HepG2 (cell line): ENCODE measurements at places on chromosomes 16 and 17.

- H3K27me3 ChIP-seq: no peaks in the 10 kb centered on the region
- H3K4me3 ChIP-seq: no peak overlapping the region
- H3K4me1 ChIP-seq: peaks cover 22% of the 10 kb centered on the region
Measured at GRCh38 chr17:40019140-40019991, 4.1 kb downstream of the CSF3 start.

DNA sequence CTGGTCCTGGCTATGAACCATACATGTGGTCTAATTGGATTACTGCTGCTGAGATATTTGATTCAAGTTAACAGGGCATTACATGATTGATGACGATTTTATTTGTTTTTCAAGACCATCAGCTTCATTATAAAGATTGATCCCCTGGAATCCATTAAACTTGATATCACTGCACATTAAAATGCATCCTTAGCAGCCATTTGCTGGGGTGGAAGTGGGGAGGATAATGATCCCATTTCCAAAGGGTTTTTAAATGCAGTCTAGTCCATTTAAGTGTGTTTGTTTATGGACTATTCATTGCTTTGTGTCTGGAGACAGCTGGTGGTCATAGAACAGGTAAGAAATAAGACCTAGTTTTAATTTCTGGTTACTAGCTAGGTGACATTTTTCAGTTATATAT lies 40.9 kb downstream of the ADAMTS18 start:
- H3K36me3 ChIP-seq: no peaks in the 10 kb centered on the region
- no peak overlapping the region for H3K4me3 ChIP-seq
- H3K27ac ChIP-seq: no peak overlapping the region
- H3K27me3 ChIP-seq: peaks cover under 1% of the 10 kb centered on the region; the same call in 1 of the 3 replicates
- no peaks in the 10 kb centered on the region for H3K4me1 ChIP-seq

GRCh38 chr17:38914741-38915638 lies 10.4 kb upstream of the LASP1NB start:
- peak; percentile 93 for DNase-seq
- peak overlapping the region; percentile 62 for H3K27ac ChIP-seq
- peaks cover 76% of the 10 kb centered on the region for H3K36me3 ChIP-seq
- peak overlapping the region; percentile 13; the same call in 1 of the 2 replicates for H3K4me3 ChIP-seq

- no peaks in the 10 kb centered on the region for H3K27me3 ChIP-seq
- no peaks in the 10 kb centered on the region for H3K36me3 ChIP-seq
- no peak overlapping the region for H3K27ac ChIP-seq
- DNase-seq: no peak
- peaks cover 75% of the 10 kb centered on the region for H3K4me1 ChIP-seq
Measured at GRCh38 chr16:57828272-57829161, 26.2 kb upstream of the KIFC3 start.

GRCh38 chr16:88896238-88897070 lies 30.0 kb upstream of the PABPN1L start:
- no peak for DNase-seq
- H3K4me1 ChIP-seq: peaks cover 5% of the 10 kb centered on the region
- peaks cover 62% of the 10 kb centered on the region for H3K27me3 ChIP-seq
- H3K36me3 ChIP-seq: no peaks in the 10 kb centered on the region
- no peak overlapping the region for H3K4me3 ChIP-seq

DNA sequence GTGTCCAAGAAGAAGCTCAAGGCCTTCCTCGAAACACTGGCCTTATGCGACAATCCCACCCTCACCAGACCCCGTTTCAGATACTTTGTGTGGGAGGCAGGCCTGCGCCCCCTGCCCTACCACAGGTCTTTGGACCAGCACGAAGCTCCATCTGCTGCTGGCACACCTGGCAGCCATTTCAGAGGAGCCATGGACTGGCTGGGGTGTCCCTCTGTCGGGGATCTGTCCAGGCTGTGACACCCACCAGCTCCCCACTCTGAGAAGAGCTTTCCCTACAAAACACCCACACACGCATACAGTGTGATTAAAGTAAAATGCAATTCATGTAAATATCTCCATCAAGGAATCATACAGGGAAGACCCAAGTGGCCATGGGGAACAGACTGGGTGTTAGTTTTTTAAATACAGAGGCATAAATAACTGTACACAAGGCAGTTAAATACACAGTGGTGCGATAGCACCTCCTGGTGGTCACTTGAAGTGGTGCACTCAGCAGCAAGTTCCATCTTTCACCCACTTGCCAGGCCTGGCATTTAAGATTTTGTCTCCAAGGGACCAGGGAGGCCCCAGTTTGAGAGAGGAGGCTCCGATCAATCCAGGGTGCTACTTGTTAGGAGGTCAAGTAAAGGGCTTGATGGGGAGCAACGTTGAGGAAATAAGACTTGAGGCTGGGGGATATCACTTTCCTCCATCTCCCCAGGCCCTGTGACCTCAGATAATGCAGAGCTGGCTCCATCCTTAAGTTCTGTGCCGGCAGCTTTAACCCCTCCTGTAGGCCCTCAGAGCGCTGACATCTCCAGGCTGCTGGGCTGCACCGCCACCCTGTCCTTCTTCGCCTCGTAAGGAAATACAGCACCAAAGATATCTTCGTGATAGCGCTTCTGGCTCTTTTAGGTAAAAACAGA lies 43.6 kb downstream of the NOS2 start:
- H3K27ac ChIP-seq: no peak overlapping the region
- no peaks in the 10 kb centered on the region for H3K27me3 ChIP-seq
- peak; percentile 29 for DNase-seq
- H3K36me3 ChIP-seq: no peaks in the 10 kb centered on the region

GRCh38 chr17:77579682-77580081 lies 378.8 kb upstream of the TNRC6C start:
- no peaks in the 10 kb centered on the region for H3K4me1 ChIP-seq
- H3K27ac ChIP-seq: no peak overlapping the region
- DNase-seq: no peak
- no peaks in the 10 kb centered on the region for H3K36me3 ChIP-seq
